Foreskin keratinocyte (primary cell): ENCODE measurements at places on chromosomes 4 and X.

GRCh38 chr4:14596904-14597303 lies 405.4 kb upstream of the CPEB2 start:
- peak; percentile 62 for DNase-seq

DNA sequence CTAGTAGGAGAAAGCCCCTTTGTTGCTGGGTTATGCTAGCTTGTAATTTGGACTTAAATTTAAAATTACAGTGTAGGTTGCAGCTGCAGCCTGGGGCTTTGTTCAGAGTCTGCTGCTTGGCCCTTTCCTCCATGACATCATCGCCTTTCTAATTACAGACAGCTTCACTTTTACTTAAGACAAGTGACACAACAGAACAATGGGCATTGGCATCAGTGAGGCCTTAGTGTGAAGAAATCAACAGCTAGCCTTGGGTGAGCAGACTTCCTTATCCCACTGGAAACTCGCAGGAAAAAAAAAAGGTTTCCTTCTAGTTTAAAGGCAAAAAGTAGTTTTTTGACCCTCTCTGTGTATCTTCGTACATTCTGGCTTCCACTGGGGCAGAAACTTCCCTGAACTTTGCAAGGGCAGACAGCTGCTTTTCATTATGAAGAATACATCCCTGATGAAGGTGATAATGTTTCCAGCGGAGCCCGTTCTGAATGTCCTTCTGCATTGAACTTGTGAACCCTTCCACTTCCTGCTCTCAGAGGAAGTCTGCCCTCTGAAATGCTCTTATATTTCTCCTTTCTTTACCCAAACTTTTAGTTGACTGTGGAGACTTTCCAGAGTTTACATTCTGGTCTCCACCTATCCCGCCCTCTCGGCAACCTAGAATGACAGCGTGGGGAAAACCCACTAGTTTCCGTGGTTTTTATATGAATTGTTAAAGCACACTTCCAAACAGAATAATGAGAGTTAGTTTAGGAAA lies 123.2 kb upstream of the FAM9C start:
- no peak for DNase-seq

DNA sequence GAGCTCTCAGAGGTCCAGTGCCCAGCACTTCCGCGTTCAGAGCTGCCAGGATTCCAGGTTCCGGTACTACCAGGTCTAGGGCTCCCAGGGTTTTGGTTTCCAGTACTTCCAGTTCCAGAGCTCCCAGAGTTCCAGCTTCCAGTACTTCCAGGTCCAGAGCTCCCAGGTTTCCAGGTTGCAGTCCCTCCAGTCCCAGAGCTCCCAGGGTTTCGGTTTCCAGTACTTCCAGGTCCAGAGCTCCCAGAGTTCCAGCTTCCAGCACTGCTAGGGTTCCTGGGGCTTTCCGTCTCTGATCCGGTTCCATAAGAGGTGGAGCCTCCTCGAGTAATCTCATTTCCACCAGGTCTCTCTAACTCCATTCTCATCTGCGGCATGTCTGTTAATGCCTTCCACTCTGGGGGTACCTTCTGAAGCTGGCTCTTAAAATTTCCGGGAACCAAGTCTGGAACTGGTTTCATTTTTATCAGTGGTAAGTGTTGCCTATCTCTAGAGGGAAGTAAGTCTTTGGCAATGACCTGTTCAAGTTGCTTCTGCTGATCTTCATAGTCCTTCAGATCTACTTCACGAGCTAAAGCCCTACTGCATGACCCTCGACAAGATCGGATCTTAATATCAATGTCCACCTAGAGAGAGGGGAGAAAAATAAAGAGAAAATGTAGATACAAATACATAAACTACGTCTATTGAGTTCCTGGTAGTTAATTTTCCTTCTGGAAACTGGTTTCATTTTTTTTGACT lies 4.1 kb downstream of the FGA start:
- DNase-seq = no peak

DNA sequence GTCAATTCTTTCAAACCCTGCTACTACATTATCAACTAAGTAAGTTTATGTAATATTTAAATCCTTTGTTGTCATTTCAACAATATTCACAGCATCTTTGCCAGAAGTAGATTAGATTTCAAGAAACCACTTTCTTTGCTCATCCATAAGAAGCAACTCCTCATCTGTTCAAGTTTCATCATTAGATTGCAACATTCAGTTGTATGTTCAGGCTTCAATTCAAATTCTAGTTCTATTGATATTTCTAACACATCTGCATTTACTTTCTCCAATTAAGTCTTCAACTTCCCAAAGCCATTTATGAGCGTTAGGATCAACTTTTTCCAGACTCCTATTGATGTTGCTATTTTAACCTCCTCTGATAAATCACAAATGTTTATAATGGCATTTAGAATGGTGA lies 66.1 kb downstream of the BMP3 start:
- DNase-seq = no peak

GRCh38 chrX:17719711-17720110 lies 17.6 kb upstream of the SCML1 start:
- no peak for DNase-seq

DNA sequence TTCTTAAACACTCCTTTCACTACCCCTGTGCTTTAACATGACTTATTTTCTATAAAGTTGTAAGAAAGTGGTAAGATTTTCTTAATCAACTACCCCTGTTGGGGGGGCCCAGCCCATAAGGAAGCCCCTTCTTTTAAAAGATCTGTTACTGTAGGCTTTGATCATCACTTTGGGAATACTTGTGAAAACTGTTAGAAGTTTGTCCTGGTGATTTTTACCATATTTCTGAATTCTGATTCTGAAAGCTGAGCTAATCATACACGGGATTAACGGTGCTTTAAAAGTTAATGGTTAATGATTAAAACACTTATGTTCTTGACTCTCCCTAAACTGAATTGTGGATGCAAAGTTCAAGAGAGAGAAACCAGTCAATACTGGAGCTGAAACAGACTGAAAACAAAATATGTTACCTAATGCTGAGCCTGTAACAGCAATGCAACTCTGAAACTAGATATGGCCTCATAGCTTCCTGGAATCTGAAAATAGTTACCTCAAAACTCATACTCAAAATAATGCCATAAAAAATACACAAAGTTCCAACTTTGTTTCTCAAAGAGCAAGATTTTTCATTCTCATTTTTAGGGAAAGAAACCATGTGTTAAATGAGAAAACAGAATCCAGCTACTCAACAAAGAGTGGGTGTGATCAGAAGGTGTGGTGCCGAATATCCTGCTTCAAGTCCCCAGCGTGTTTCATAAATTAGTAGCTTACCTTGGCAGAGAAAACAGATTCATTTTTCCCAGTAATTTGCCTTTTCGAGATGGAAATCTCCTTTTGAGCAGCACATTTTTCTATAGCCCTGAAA lies 31.6 kb downstream of the ADH7 start:
- no peak for DNase-seq

GRCh38 chr4:13355111-13355880 lies 128.8 kb downstream of the RAB28 start:
- no peak for DNase-seq

- DNase-seq = no peak
Observed at GRCh38 chr4:163693211-163693610, 198.7 kb downstream of the TMA16 start.

DNA sequence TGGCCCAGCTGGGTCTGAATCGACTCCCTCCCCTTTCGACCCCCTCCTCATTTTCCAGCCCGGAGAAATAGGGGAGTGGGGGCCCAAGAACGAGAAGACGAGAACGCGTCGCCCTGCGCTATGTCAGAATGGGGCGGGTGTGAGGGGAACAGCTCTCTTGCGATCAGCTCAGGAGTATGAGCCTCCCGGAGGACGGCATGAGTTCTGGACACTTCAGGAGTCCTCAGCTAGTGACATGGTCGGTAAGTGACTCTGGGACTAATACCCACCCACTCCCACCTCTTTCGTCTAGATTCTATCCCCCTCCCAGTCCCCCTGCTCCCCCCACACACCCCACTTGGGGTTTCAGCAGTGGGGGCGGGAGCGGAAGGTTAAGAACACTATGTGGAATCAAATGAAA lies 944 bp downstream of the KLF8 start:
- no peak for DNase-seq

DNA sequence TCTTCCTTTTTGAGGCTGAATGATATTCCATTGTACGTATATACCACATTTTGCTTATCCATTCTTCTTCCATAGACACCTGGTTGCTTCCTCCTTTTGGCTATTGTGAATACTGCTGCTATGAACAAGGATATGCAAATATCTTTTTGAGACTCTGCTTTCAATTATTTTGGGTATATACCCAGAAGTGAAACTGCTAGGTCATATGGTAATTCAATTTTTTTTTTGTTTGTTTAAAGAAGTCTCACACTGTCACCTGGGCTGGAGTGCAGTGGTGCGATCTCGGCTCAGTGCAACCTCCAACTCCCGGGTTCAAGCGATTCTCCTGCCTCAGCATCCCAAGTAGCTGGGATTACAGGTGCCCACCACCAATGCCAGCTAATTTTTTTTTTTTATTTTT lies 75.3 kb downstream of the METTL14 start:
- no peak for DNase-seq

DNA sequence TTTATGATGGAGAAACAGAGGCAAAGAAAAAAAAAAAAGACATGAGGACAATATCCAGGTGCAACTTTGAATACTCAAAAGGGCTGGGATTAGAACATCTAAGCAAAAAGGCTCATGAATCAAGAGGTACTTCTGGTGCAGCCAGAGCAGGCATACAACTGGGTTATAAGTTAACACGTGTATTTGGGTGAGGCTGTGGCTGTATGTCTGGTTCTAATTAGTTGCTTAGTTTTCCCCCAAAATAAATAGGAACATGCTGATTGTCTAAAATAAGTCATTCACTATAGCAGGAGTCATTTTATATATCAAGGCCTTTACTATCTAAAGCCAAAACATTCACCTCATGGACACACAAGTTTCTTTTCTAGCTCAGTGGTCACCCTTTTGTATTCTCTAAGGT lies 20.2 kb downstream of the NHS start:
- no peak for DNase-seq

- peak; percentile 17 for DNase-seq
Observed at GRCh38 chrX:37314531-37314930, 34.6 kb upstream of the PRRG1 start.

DNA sequence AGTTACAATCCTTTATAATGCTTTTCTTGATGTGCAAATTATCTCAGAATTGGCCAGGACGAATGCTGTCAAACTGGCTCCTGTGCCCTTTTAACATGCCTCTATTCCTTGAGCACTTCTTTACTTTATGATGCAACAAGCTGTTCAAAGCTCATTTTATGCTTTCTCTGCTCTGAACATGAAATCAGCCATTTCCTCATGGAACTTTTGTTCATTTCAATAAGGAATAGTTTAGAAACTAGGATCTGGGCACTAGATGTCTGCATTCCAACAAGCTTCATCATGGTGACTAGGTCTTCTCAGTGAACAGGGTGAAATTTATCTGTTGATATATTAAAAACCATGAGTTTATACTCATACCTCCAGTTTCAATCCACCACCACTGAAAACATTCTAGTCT lies 87.3 kb upstream of the TEX13A start:
- peak; percentile 51 for DNase-seq

DNA sequence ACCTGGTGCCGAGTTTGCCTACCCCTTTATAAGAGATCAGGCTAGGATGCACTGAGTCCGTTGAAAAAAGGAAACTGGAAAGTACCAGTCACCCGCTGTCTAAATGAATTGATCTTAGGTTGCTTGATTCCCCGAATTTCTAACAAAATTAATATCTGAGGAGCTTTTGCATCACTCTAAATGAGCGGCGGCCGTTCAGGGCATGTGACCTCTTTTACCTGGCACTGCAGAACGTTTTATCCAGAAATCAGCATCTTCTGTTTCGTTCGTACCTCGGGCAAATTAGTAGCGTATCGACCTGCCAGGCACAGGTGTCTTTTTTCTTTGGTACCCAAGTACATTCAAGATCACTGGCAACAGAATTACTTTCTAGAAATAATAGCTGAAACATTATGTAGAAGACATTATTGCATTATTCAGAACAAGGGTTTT lies 876 bp downstream of the KLHL2 start:
- no peak for DNase-seq

GRCh38 chrX:627510-627981 lies 3.0 kb upstream of the SHOX start:
- DNase-seq = no peak

- DNase-seq = peak; percentile 59
Observed at GRCh38 chr4:7101692-7102515, 34.0 kb upstream of the GRPEL1 start.

- no peak for DNase-seq
Observed at GRCh38 chrX:96989830-96990571, 106.3 kb downstream of the RPA4 start.

GRCh38 chr4:141643557-141643956 lies 7.2 kb downstream of the IL15 start:
- DNase-seq = peak; percentile 80

DNA sequence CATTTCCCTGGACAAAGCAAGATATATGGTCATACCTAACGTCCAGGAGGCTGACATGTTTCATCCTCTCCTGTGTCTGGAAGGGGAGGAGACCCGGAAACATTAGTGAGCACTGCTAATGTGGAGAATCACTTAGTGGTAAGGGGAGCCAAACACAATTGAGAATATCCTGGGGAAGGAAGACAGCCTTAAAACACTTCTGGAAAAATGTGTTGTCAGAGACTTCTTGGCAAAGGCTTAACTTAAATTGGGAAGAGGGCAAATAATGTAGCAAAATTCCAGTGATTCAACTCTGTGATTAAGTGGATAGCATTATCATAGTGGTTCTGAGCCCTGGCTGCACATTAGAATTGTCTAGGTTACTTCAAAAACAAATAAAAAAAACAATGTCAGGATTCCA lies 39.5 kb downstream of the SPARCL1 start:
- no peak for DNase-seq

- DNase-seq = no peak
Observed at GRCh38 chrX:132948648-132949260, 9.7 kb downstream of the HS6ST2 start.

DNA sequence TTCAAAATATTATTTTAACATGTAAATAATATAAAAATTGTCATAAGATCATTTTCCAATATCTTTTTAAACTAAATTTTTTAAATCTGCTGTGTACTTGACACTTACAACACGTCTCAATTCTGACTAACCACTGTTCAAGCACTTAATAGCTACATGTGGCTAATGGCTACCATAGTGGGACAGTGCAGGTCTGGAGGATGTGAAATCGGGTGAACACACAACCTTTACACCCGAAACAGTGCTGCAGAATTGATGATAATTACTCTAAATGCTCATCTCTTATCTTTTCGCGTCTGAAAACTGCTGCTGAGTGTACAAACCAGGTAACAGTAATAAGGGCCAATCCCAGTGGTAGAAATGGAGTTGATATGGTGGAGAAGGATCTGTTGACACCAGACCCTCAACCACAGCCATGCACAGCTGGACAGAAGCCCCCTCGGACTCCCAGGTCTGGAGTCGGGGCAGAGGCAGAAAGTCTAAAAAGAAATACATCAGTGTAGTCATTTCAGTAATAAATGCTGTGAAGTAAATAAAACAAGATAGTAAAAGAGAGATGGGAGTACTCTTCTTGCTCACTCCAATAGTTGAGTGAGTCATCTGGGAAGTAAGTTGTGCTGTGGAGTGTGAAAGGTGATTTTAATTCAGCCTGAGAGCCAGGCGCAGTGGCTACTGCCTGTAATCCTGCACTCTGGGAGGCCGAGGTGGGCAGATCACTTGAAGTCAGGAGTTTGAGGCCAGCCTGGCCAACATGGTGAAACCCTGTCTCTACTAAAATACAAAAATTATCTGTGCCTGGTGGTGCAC lies 150.0 kb downstream of the CBR4 start:
- DNase-seq = no peak

GRCh38 chrX:70168238-70169188 lies 8.8 kb upstream of the DGAT2L6 start:
- DNase-seq = peak; percentile 43
